Naive thymus-derived CD8-positive, alpha-beta T cell (primary cell): ENCODE measurements at places on chromosomes 6 and 20.

GRCh38 chr6:16511040-16511660, 250.1 kb downstream of the ATXN1 start:
- DNase-seq = no peak

GRCh38 chr20:15476186-15476585, 1097.1 kb downstream of the KIF16B start:
- no peak for DNase-seq

GRCh38 chr6:7805078-7805849, 79.4 kb downstream of the BMP6 start:
- no peak for DNase-seq

GRCh38 chr6:24719125-24719971, at the start of gene C6orf62:
TSS of gene C6orf62 (minus strand) at chr6:24719154. CDS start at chr6:24718668, 486 bp downstream.
- DNase-seq = peak; percentile 69

DNA sequence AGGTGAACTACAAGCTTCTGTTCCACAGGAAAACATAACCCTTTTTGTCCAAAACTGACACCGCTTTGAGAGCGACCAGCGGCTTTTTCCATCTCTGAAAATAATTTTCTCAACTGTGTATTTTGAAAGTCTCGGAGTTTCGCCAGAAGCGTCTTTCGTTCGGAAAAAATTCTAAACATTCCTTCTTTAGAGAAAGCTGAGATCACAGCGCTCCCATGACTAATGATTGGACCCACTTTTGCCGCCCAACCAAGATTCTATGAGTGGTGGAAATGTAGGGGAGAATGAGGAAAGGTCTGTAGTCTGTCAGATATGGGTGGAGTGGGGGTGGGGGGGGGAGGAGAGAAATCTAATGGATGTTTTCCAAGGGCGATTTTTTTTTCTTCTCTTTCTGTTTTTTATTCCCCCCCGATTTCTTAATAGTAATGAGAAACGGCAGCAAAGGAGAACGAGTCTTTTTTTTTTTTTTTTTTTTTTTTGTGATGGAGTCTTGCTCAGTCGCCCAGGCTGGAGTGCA, 189.3 kb downstream of the TRIM27 start:
- no peak for DNase-seq

GRCh38 chr6:77040568-77041195, 422.6 kb downstream of the HTR1B start:
- no peak for DNase-seq

GRCh38 chr6:153106021-153106420, 25.1 kb downstream of the RGS17 start:
- no peak for DNase-seq

DNA sequence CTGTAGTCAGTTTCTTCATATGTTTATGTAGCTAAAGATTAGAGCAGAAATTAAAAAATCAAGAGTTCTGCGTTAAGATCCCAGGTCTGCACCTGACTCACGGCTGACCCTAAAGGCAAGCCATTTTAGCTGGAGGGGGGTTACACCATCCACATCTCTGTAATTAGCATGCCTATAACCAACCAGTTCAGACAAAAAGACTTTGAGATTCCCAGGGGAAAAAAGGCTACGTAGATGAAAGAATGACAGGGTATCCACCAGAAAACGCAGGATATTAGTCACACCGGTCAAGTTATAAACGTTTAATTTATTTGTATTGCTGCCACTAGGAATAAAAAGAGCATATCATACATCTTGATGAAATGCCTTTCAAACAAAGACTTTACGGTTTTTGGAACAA, 299.1 kb downstream of the FOXC1 start:
- DNase-seq = no peak

GRCh38 chr6:104477569-104477968, 382.1 kb downstream of the HACE1 start:
- no peak for DNase-seq

DNA sequence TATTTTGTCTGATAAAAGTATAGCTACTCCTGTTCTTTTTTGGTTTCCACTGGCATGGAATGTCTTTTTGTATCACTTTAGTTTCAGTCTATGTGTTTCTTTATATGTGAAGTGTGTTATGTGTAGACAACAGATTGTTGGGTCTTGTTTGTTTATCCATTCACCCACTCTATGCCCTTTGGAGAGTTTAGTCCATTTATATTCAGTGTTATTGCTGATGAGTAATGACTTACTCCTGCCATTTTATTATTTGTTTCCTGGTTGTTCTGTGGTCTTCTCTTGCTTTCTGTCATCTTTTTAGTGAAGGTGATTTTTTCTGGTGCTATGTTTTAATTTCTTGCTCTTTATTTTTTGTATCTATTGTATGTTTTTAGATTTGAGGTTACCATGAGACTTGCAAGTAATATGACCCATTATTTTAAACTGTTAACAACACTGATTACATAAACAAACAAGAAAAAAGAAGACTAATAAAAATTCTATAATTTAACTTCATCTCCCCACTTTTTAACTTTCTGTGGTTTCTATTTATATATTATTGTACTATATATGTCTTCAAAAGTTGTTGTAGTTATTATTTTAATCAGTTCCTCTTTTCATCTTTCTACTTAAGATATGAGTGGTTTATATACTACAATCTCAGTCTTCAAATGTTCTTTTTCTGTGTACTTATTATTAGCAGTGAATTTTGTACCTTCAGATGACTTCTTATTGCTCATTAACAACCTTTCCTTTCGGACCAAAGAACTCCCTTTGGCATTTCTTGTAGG, 323.4 kb downstream of the BTBD9 start:
- DNase-seq = no peak

- no peak for DNase-seq
These were observed 315.2 kb downstream of the ZFAND3 start for GRCh38 chr6:38134704-38135088.

- no peak for DNase-seq
These were observed 77.8 kb downstream of the TFAP2C start for GRCh38 chr20:56706867-56707360.

DNA sequence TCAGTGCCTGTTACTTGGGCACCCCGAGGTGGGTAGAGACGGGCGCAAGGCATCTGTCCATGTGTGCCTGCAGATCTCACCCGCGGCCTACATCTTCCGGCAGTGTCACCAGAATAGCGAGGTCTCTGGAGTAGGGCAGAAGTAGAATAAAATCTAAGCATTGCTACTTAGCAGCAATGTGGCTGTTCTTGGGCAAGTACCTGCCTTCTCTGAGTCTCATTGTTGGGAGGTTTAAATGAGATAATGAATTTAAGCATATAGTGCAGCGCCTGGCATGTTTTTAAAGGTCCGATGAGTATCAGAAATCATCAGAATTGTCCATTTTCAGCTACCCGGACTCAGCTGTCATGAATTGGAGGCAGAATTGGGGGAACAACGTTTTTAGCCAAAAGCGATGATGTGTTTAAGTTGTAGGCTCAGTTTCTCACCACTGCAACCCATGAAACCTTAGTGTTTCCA, 800 bp downstream of the ABCC10 start:
- no peak for DNase-seq

DNA sequence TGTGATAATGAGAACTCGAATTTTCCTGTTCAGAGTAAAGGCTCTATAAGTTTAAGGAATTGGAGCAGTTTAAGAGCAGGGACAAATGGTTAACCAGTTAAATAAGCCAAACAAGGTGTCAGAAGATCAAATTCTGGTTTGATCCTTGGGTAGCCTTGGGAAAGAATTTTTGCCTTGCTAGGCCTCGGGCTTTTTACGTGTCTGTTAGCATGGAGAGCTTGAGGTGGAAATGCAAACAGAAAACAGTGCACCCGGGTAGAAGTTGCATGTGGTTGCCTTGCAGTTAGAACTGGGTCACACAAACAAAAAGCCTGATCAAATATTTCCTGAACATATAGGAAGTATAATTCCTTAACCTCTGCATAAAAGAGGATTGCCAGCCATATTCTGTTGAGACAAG, 58.3 kb downstream of the RIN2 start:
- no peak for DNase-seq

- DNase-seq = no peak
These were observed 240.5 kb upstream of the PLN start for GRCh38 chr6:118307581-118307980.

GRCh38 chr20:9235518-9235917, 166.6 kb downstream of the PLCB4 start:
- no peak for DNase-seq

DNA sequence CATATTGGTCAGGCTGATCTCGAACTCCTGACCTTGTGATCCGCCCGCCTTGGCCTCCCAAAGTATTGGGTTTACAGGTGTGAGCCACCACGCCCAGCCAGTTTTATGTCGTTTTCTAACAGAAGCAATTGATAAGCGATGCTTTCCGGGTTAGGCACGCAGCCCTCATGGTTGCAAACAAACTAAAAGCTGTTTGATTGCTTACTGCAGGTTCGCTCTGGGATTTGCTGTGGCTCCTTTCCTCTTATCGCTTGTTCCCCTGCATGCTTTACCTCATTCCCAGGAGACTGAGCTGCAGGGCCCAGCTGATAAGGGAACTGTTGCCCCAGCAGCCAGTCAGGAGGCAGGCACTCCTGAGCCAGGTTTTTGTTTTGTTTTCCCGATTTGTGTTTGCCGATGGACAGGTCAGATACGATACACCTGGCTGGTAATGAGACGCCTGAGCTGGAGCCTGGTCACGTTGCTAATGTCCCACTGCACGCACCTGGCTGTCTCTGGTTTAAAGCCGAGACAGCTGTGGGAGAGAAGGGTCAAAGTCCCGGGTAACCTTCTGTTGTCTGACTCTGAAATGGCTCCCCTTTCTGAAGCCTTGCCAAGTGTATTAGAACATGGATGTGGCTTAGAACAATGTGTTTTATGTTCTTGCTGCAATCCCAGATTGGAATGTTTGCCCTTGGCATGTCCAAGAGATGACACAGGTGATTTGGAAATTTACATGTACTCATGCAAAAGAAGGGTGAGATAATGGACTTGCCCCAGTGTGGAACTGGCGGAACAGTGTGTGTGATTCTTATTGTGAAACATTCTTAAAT, 19.9 kb downstream of the DSP start:
- no peak for DNase-seq
